Activated CD8-positive, alpha-beta T cell treated with anti-CD3 and anti-CD28 coated beads, Interleukin-2, amount 10 ng/mL, durations not matched to agents 7 days and 5 days (primary cell): ENCODE measurements at places on chromosomes 4 and X.

GRCh38 chrX:24277405-24277804, 36.5 kb downstream of the SUPT20HL2 start:
- DNase-seq = no peak
- no peak overlapping the region for H3K4me3 ChIP-seq
- H3K4me1 ChIP-seq = peaks cover 3% of the 10 kb centered on the region
- no peak overlapping the region for H3K27ac ChIP-seq

GRCh38 chr4:176271749-176272148, 2.7 kb upstream of the ASB5 start:
- no peaks in the 10 kb centered on the region for H3K36me3 ChIP-seq
- no peak overlapping the region for H3K4me3 ChIP-seq
- H3K27ac ChIP-seq = no peak overlapping the region
- no peaks in the 10 kb centered on the region for H3K27me3 ChIP-seq

DNA sequence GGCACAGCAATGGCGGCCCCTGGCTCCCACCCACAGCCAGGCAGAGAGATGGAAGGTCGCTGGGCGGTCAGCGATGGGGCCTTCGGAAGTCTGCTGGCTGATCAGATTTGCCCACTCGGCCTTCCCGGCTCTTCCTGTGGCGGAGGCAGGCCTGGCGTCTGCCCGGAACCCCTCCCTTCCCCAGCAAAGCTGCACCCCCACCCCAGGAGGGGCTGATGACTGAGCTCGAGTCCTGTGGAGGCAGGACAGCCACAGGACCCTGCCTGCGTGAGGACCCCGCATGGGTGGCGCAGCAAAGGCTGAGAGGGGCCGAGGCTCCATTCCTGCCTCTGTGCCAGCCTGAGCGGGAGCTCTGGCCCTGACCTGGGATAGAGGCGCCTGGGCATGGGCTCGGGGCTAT, 34.8 kb downstream of the TACC3 start:
- no peak overlapping the region for H3K4me3 ChIP-seq
- no peaks in the 10 kb centered on the region for H3K27me3 ChIP-seq
- peaks cover 11% of the 10 kb centered on the region for H3K4me1 ChIP-seq
- DNase-seq = no peak
- no peaks in the 10 kb centered on the region for H3K36me3 ChIP-seq

- DNase-seq = no peak
- no peaks in the 10 kb centered on the region for H3K36me3 ChIP-seq
- H3K4me1 ChIP-seq = peaks cover 9% of the 10 kb centered on the region
These were observed 975 bp downstream of the KCNE5 start for GRCh38 chrX:109623997-109624396.

- H3K4me1 ChIP-seq = no peaks in the 10 kb centered on the region
- no peak overlapping the region for H3K27ac ChIP-seq
- no peaks in the 10 kb centered on the region for H3K27me3 ChIP-seq
- no peaks in the 10 kb centered on the region for H3K36me3 ChIP-seq
- no peak for DNase-seq
These were observed 84.8 kb downstream of the TMEM144 start for GRCh38 chr4:158295053-158295452.

DNA sequence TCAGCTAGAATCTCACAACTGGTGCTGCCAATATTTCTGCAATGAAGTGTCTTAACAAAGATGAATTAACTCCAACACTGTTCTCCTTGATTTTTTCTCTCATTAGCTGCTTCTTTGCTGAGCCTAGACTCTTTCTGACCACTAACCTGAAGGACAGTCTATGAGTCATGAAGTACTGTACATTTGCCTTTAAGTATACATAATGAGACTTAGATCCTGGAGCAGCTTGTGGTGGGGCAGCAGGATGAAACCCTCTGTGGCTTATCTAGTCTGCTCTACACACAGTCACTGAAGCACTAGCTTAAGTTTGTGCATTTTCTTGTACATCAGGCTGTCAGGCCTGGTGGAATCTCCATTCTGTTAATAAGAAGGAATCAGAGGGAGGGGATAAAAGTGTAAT, 307.4 kb upstream of the SMIM31 start:
- no peak overlapping the region for H3K27ac ChIP-seq
- H3K4me3 ChIP-seq = no peak overlapping the region
- DNase-seq = no peak
- H3K4me1 ChIP-seq = no peaks in the 10 kb centered on the region
- H3K36me3 ChIP-seq = no peaks in the 10 kb centered on the region

DNA sequence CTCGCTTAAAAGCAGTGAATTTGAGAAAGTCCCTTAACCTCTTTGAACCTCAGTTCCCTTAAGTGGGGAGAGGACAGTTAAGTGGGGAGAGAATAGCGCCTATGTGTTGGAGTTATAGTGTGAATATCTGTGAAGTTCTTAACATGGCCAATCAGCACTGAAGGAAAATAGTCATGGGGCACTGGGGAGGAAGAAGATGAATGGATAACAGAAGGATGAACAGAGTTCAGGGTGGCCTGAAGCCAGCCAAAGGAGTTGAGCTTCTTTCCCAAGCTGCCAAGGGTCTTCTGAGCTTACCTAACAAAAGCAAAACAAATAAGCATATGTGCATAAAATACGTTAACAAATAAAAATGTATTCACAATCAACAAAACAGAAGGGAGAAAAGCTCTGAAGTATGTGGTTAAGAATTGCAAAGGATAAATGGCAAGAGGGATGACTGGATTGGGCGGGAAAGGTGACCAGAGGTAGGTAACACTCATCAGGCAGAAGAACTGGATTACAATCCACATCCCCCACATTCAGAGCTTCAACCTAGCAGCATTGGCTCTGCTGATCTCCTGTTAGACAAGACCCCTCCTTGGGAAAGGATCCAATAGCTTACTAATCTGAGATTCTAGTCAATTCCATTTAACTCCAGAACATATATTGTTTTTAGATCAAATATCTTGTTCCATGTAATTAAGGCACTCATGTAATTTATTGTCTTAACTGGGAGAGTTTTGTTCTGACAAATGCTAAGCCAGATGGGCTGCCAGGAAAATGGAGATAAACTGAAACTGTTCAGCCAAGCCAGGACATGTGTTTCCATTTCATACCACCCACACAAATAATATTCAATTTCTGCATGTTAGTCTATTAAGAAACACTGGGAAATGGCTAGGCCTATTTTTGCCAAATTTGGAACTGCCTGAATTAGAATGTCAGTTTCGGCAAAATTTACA, 221.2 kb downstream of the LDB2 start:
- H3K36me3 ChIP-seq = no peaks in the 10 kb centered on the region
- H3K4me3 ChIP-seq = no peak overlapping the region
- H3K27me3 ChIP-seq = no peaks in the 10 kb centered on the region
- no peaks in the 10 kb centered on the region for H3K4me1 ChIP-seq
- no peak overlapping the region for H3K27ac ChIP-seq

- H3K27ac ChIP-seq = peak overlapping the region; percentile 94
- DNase-seq = no peak
- H3K27me3 ChIP-seq = no peaks in the 10 kb centered on the region
These were observed 19.9 kb upstream of the TMSB4X start for GRCh38 chrX:12954981-12955380.

- H3K27me3 ChIP-seq = no peaks in the 10 kb centered on the region
- peaks cover 14% of the 10 kb centered on the region for H3K36me3 ChIP-seq
- H3K27ac ChIP-seq = no peak overlapping the region
- H3K4me1 ChIP-seq = no peaks in the 10 kb centered on the region
- no peak for DNase-seq
These were observed 20.2 kb upstream of the MAP3K15 start for GRCh38 chrX:19535476-19535875.

GRCh38 chr4:121510341-121510874, 129.6 kb upstream of the QRFPR start:
- H3K27me3 ChIP-seq = peaks cover 8% of the 10 kb centered on the region
- no peak overlapping the region for H3K4me3 ChIP-seq
- H3K27ac ChIP-seq = no peak overlapping the region
- H3K36me3 ChIP-seq = no peaks in the 10 kb centered on the region

DNA sequence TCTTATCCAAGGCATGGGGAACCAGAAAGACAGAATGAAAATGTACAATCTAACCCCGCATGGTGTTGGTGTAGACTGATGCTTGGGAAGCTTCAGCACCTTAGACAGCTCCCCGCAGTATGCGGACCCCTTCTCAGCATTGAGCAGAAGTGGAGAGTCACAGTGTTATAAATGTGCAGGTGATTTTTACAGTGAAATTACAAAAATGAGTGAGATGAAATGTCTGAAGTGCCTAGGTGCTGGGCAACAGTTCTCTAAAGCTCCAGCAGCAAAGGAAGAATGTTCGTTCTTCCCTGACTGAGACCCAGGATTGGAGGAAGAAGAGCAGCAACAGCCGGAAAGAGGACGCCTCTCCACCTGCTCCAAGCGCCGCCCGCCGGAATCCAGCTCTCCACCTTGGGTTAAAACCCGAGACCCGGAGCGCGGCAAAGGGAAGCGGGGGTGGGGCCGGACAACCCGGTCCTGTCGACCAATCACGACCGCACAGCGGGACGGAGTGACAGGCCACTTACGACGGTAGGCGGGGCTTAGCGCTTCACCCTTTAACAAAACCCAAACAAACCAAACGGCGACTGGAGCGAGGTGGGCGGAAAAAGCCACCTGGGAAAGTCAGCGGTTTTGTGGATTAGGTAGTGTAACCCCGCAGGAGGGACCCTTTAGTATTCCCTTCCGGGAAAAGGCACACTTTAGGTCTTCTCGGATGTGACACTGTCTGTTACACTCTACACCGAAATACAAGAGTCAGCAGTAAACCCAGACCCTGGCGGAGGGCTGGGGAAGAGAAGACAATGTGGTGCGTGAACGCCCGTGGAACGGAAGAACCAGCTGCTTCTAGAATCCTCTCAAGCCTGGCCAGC, at the start of gene GLRA3:
TSS of gene GLRA3 (minus strand) at position 403 of the 857 bp plus-strand sequence. CDS start 436 bp downstream, outside the sequence.
- peaks cover 2% of the 10 kb centered on the region for H3K36me3 ChIP-seq
- peaks cover 9% of the 10 kb centered on the region for H3K27me3 ChIP-seq
- peak within 1 kb of the TSS; percentile 8 for H3K27ac ChIP-seq

- no peaks in the 10 kb centered on the region for H3K27me3 ChIP-seq
- DNase-seq = no peak
- no peaks in the 10 kb centered on the region for H3K4me1 ChIP-seq
- H3K36me3 ChIP-seq = no peaks in the 10 kb centered on the region
These were observed 1414.7 kb downstream of the C4orf33 start for GRCh38 chr4:130510661-130511060.

GRCh38 chrX:8726031-8726652, 5.8 kb downstream of the ANOS1 start:
- no peak overlapping the region for H3K27ac ChIP-seq
- H3K4me1 ChIP-seq = no peaks in the 10 kb centered on the region
- H3K4me3 ChIP-seq = no peak overlapping the region
- peaks cover 23% of the 10 kb centered on the region for H3K27me3 ChIP-seq

- H3K27ac ChIP-seq = no peak overlapping the region
- no peaks in the 10 kb centered on the region for H3K27me3 ChIP-seq
- H3K36me3 ChIP-seq = no peaks in the 10 kb centered on the region
- DNase-seq = no peak
These were observed 56.7 kb downstream of the ANK2 start for GRCh38 chr4:113106108-113106507.

DNA sequence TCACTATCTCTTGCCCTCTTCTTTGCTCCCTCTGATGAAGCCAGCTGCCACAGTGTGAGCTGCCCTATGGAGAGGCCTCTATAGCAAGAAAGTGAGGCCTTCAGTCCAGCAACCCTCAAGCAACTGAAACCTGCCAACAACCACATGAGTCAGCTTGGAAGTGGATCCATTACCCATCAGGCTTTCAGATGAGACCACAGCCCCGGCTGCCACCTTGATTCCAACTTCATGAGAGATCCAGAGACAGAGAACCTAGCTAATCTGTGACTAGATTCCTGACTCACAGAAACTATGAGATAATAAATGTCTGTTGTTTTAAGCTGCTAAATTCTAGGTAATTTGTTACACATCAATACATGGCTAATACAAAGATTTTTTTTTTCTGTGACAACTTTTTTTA, 20.4 kb upstream of the WAS start:
- H3K27ac ChIP-seq = no peak overlapping the region
- no peaks in the 10 kb centered on the region for H3K36me3 ChIP-seq
- peaks cover 3% of the 10 kb centered on the region for H3K4me1 ChIP-seq
- no peak overlapping the region for H3K4me3 ChIP-seq
- no peaks in the 10 kb centered on the region for H3K27me3 ChIP-seq
- DNase-seq = no peak

GRCh38 chr4:81621490-81621889, 149.8 kb upstream of the RASGEF1B start:
- no peaks in the 10 kb centered on the region for H3K27me3 ChIP-seq
- no peak for DNase-seq
- H3K27ac ChIP-seq = no peak overlapping the region

DNA sequence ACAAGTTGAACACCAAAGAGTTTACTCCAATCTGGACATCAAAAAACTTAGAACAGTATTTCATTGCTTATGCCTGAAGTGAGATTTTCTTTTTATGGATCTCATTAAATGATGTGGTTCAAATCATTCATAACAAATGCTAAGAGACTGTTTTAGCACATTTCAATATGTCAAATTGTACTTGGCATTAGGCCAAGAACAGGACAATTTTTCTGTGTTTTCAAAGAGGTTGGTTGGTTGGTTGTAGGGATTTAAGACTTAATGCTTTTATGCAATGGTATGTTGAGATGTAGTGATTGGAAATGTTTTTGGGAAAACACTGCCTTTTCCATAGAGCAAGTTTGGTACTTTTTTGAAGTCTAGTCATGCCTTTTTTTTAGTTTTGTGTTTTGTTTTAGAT, 510.4 kb downstream of the ZNF674 start:
- no peak for DNase-seq
- H3K27ac ChIP-seq = no peak overlapping the region
- H3K36me3 ChIP-seq = no peaks in the 10 kb centered on the region

GRCh38 chrX:87167841-87168240, 349.8 kb upstream of the KLHL4 start:
- no peak for DNase-seq
- no peaks in the 10 kb centered on the region for H3K36me3 ChIP-seq
- H3K27me3 ChIP-seq = no peaks in the 10 kb centered on the region
- H3K4me1 ChIP-seq = no peaks in the 10 kb centered on the region
- H3K4me3 ChIP-seq = no peak overlapping the region
- H3K27ac ChIP-seq = no peak overlapping the region

GRCh38 chr4:123643691-123644090, 247.1 kb downstream of the SPRY1 start:
- DNase-seq = no peak
- H3K27ac ChIP-seq = no peak overlapping the region
- H3K4me1 ChIP-seq = peaks cover 23% of the 10 kb centered on the region
- no peaks in the 10 kb centered on the region for H3K27me3 ChIP-seq
- peaks cover 3% of the 10 kb centered on the region for H3K36me3 ChIP-seq

GRCh38 chr4:121154103-121154515, 10.0 kb downstream of the TNIP3 start:
- H3K27ac ChIP-seq = peak overlapping the region; percentile 84
- H3K4me3 ChIP-seq = peak overlapping the region; percentile 57
- no peaks in the 10 kb centered on the region for H3K27me3 ChIP-seq
- DNase-seq = peak; percentile 63

- H3K36me3 ChIP-seq = no peaks in the 10 kb centered on the region
- H3K27me3 ChIP-seq = no peaks in the 10 kb centered on the region
- no peak for DNase-seq
- H3K4me1 ChIP-seq = no peaks in the 10 kb centered on the region
- no peak overlapping the region for H3K4me3 ChIP-seq
- H3K27ac ChIP-seq = no peak overlapping the region
These were observed 362.2 kb downstream of the FGF13 start for GRCh38 chrX:138349351-138349750.
